ENCODE measurements at places on chromosomes 7 and 10. TPM values are rescaled to one million over a fixed set of nuclear protein-coding genes. Genes with fewer than 3 reads are reported as not detected.

DNA sequence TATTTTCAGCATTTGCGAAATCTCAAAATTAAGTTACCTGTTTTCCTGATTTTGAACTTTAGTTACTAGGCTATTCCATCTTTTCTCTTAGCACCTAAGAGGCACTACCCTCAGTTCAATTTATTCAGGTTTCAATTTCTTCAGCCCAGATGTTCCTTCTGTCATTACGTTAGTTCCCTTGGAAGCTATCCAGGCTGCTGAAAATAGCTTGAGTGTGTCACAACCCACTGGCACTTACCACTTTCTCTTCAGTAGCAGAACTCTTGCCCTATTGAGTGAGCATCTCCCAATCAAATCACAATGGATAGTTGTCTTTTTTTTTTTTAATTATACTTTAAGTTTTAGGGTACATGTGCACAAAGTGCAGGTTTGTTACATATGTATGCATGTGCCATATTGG lies 332.7 kb upstream of the LRGUK start:
- no peak for DNase-seq

DNA sequence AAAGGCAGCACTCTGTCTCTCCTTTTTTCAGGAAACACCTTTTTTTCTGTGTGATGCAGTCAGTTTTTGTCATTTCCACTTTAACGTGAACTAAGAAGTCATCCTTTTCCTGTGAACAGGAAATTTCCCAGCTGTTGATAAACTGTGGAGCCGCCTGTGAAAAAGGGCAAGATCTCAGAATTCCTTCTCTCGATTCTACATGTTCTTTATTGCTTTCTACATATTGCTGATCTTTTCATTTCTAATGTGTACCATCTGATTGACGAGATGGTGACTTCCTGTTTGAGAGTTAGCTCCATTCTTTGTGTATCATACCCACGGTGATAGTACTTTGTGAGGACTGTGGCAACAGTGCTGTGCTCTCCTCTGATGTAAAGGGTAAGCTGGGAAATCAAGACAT lies 50.4 kb downstream of the ADD3 start:
- DNase-seq: no peak

GRCh38 chr7:118006979-118007378 lies 133.7 kb upstream of the CTTNBP2 start:
- DNase-seq: no peak

- no peak for DNase-seq
These were observed at the start of gene C10orf67 for GRCh38 chr10:23344241-23344841. TSS of gene C10orf67 (minus strand) at chr10:23344797. CDS start at chr10:23344774, 23 bp downstream.

DNA sequence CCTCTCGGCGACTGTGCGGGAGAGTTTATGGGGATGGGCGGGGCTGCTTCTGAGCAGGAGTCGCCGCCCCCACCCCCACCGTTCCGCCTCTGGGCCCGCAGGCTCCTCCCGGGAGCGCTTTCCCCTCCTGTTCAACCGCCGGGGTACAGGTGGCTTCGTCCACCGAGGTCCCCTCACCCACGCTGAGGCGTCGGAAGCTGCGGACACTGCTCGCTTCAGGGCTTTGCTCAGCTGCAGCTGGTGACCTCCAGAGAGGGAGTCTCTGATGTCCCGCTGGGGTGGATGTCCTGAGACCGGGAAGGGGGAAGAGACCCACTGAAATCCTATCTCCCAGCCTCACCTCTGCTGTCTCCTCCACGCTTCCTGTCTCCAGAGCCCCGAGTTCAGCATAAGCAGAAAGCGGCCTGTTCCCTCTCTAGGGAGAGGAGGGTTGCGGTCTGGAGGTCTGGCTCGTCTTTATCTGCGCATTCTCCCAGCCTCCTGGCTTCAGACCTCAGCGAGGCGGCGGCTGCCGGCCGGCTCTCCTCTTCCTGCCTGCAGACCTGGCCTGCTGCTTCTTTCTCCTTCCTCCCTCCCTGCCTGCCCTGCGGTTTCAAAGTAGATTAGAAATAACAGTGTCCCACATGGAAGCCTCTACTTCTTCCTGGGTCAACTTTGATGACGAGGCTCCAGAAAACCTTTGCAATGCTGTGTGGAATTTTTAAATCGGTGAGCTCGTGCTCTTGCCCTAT lies 1.8 kb downstream of the CYP2E1 start:
- DNase-seq: no peak

The FMC1 gene
- 34.0 TPM for polyA plus RNA-seq

The SNCG gene
- polyA plus RNA-seq: 197 TPM
